ENCODE measurements at places on chromosomes 6 and 20.

GRCh38 chr6:136365776-136366354 is 76.2 kb upstream of the BCLAF1 start:
- no peak for DNase-seq

GRCh38 chr6:129889580-129889979 is 28.5 kb upstream of the TMEM244 start:
- DNase-seq: no peak

DNA sequence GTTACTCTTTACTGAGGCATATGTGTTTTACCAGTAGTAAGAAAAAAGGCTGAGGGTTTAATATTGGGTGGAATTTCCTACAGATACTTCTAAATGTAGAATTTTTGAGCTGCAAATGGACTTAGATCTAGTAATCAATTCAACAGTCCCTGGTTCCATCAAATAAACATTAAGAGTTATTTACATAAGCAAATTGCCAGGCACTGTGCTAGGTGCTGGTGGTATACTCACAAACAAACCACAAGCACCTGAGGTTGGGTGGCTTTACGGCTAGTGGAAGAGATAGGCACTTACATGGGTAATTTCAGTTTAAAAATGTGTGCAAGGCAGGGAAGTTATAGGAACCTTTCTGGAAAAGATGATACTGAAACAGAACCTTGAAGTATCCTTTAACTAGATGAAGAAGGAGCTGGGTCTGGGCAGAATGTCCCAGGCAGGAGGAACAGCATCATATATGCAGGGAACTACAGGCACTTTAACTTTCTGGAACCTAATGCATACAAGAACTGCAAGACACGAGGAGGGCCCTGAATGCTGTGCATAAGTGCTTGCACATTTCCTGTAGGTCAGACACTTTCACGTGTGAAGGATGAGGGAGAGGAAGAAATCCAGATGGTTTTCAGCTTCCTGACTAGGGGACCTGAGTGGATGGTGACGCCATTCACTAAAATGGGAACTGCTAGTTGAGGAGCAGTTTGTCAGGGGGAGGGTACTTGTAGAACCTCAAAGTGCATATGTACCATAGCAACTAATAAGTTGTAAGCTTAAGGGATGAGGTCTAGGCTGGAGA is 4.5 kb downstream of the CCN6 start:
- DNase-seq: no peak

- DNase-seq: no peak
Observed at GRCh38 chr6:151704383-151704782, 103.1 kb upstream of the ESR1 start.

DNA sequence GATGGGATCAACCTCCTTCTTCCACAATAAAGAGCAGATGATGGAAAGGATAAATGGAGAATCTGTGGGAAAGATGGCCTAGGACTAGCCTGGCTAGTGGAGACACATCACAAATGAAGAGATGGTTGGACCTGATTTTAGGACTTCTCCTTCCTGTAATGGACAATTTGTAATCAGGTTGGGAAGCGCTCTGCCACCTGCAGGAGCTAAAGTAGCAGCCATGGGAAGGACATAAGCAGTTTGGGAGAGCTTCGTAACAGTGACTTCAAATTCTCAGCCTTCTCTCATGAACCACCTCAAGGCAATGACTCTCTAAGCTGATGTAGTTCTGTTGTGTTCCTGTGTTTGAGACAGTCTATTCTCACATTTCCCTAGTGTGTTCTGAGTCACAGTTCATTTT is 137.9 kb upstream of the BMP2 start:
- DNase-seq: no peak

GRCh38 chr20:20070871-20071726 is 18.8 kb downstream of the CFAP61 start:
- DNase-seq: no peak

DNA sequence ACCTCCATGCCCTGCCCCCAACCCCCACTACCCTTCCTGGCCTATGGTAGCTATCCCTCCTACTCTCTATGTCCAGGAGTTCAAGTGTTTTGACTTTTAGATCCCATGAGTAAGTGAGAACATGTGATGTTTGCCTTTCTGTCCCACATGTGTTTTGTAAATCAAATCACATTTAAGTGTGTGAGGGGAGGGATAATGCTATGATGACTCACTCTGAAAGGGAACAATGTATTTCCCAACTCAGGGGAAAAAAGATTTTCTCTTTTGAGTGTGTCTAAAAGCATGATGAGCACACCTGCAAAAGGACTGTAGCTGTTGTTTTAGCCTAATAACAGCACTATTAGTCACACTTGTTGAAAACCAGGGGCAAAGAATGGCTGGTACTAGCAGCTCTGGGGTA is 193.7 kb downstream of the GJA10 start:
- DNase-seq: no peak

DNA sequence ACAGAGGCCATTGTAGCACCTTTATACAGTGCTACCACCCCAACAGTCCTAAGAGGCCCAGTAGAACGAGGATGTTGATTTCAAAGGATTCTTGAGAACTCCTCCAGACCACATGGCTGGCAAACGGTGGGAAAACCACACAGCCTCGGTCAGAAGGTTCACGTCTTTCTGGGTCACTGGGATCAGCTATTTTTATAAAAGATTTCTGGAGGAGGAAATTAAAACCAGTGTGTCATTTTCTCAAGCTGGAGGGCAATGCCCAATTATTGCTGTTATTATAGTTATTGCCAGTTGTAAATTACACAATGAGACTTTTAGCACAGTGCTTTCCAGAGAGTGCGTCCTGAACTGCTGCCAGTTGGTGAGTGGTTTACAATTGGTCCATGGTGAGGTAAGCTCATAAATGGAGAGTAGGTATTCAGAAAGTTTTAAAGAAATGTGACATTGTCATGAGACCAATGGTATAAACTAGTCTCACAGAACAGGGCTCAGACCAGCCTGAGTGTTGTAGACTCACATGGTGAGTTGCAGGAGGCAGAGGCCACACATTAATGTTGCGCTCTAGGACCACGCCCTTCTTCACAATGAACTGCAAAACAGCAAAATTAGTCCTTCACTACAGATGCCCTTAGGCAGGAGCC is 8.4 kb upstream of the PPP1R14C start:
- no peak for DNase-seq

GRCh38 chr6:121439926-121440325 is 4.5 kb downstream of the GJA1 start:
- DNase-seq: no peak

GRCh38 chr20:40900666-40901215 is 127.9 kb upstream of the TOP1 start:
- DNase-seq: no peak

- no peak for DNase-seq
Observed at GRCh38 chr20:31746068-31746878, 7.2 kb downstream of the TPX2 start.

- no peak for DNase-seq
Observed at GRCh38 chr20:25340380-25340779, 50.3 kb downstream of the ABHD12 start.

- DNase-seq: no peak
Observed at GRCh38 chr6:119314885-119315272, 34.7 kb downstream of the MAN1A1 start.

DNA sequence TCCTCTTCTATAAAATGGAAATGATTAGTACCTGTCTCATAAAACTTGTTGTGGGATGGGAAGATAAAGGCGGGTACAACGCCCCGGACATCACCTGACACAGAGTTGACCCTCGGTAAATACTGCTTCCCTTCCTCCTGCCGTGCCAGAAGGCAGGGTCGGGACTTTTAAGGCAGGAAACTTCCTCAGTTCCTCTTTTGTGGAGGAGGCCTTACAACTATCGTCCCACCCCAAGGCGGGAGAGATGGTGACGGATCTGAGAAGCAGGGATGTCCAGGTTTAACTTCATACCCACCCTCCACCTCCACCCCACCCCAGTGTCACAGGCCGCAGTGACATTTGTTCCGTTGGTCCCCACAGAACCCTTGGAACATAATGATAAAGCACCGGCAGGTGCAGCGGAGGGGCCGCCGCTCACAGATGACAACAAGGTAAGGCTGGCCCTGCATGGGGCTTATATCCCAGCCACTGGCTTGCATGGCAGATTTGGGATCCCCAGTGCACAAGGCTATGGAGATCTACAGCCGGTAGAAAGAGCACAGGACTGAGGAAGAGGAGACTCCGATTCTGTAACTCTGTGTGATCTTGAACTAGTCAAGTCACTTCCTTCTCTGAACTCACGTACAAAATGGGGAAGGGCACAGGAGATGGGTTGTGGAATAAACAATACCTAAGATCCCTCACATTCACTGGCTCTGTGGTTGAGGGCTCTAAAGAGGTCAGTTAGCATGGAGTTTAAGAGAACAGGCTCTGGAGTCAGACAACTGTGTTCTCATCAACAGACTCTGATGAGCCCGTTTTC is 764 bp downstream of the DNTTIP1 start:
- DNase-seq: no peak

DNA sequence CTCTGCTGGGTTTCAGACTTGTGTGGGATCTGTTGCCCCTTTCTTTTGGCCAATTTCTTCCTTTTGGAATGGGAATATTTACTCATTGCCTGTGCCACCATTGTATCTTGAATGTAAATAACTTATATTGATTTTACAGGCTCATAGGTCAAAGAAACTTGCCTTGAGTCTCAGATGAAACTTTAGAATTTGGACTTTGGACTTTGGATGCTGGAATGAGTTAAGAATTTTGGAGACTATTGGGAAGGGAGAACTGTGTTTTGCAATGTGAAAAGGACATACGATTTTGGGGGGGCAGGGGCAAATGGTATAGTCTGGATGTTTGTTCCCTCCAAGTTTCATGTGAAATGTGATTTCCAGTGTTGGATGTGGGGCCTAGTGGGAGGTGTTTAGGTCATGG is 62.6 kb upstream of the TNFRSF21 start:
- no peak for DNase-seq

GRCh38 chr6:151441390-151442166 is 10.3 kb downstream of the RMND1 start:
- DNase-seq: no peak

GRCh38 chr6:3321875-3322274 is 63.1 kb downstream of the PSMG4 start:
- DNase-seq: no peak

- no peak for DNase-seq
Observed at GRCh38 chr6:32941214-32941768, 463 bp upstream of the HLA-DMB start.

DNA sequence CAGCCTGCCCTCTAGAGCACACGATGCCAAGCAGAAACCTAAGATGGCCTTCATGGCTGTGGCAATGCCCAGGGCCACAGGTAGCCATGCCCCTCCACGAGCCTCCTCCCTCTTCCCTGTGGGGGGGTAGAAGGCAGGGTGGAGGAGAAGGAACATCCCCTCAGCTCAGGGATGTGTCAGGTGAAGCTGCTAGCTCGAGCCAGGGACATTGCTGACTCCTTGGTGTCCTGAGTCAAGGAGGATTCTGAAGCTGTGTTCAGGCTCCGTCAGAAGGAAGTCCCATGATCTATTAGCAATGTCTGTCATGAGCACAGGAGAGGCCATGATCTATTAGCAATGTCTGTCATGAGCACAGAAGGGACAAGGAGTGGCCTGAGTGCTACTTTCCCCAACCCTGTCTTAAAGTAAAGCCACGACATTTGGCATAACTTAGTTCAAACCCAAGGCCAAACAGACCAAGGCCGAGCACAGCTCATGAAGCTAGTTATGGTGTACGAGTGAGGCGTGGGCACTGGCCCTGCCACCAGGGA is 87.8 kb downstream of the BMP7 start:
- no peak for DNase-seq

GRCh38 chr6:90118069-90118468 is 178.6 kb downstream of the BACH2 start:
- DNase-seq: no peak

DNA sequence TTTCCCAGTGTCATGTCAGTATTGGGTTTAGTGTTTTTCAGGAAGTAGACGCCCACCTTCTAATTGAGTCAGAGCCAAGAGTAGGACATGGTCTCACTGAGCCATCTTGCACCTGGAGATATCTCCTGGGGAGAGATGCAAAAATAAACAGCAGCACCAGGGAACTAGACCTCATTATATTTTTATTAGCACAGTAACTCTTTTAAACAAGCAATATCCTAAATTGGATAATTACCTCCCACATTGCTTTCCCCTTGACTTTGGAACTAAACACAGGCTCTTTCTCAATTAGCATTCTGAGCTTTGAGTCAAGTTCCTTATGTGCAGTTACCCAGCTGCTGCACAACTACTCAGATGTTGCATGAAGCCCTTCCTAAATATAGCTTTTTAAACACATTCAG is 175.4 kb downstream of the IBTK start:
- DNase-seq: peak; percentile 35

GRCh38 chr6:170292407-170293158 is 1.7 kb upstream of the DLL1 start:
- DNase-seq: no peak

- peak; percentile 20 for DNase-seq
Observed at GRCh38 chr20:23340524-23340923, 10.1 kb upstream of the NXT1 start.

DNA sequence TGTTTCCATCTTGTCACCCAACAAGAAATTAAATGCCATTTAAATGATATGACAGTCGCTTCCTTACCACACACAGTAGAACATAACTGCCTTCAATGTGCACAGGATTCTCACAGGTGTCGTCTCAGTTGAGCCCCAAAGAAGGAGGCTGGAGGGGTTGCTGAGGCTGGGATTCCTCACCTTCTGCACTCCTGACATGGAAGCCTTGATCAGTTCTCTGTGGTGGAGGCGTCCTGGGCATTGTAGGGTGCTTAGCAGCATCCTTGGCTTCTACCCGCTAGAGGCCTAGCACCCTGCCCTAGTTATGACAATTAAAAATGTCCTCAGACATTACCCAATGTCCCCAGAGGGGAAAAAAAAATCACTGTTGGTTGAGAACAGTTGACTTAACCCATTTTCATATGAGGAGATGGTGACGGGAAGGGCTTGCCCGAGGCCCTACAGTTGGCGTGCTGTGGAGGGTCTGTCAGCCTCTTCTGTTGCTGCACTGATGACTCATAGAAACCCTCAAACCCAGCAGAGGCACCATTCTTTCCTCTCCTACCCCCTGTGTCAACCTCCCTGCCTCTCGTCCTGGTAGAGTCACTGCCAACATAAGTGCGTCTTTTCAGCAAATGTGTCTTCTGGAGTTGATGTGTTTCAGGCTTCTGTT is 19.3 kb upstream of the ZNF831 start:
- DNase-seq: no peak

DNA sequence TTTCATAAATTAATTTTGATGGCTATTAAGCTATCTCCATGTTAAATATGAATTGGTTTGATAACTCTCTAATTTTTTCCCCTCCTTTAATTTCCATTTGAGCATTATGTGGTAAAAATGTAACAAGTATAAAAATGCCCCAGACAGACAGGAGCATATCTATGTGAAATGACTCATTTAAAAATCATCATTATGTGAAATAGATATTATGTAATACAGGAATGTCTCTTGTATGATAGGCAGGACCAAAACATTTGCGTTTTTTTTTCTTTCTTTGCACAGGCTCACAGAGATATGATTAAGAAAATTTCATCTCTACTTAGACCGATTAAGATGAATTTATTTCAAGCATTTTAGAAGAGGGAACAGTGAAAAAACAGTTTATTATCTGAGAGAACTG is 95.8 kb downstream of the AKAP7 start:
- no peak for DNase-seq

All from NCI-H1930 (cell line).